ENCODE measurements at places on chromosomes 3 and 15.

- DNase-seq, result no peak
These were observed 572.3 kb downstream of the MAGI1 start for GRCh38 chr3:65466300-65466988.

GRCh38 chr3:126321490-126321889 lies 35.7 kb downstream of the KLF15 start:
- DNase-seq, result no peak

DNA sequence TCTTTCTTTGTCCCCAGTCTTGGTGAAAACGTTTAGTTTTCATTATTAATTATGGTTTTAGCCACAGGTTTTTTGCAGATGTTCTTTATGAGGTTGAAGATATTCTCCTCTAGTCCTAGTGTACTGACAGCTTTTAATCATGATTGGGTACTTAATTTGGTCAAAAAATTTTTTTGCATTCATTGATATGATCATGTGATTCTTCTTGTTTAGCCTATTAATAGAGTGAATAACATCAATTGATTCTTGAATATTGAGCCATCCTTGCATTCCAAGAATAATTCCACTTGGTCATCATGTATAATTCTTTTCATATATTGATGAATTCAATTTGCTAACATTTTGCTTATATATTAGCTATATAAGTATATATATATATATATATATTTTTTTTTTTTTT lies 46.1 kb downstream of the IL16 start:
- DNase-seq, result no peak

- DNase-seq, result no peak
These were observed 46.7 kb downstream of the CD200R1L start for GRCh38 chr3:112799946-112800345.

- DNase-seq, result no peak
These were observed 151.0 kb downstream of the UBE3A start for GRCh38 chr15:25287823-25288222.
